ENCODE measurements at places on chromosomes 11 and 22. TPM values are rescaled to one million over a fixed set of nuclear protein-coding genes. Genes with fewer than 3 reads are reported as not detected.

Gene HPX
- total RNA-seq: not detected

Gene GRAMD1B
- 117 TPM for total RNA-seq

Gene ENTHD1
- total RNA-seq: 0.09 TPM

Gene MS4A1
- not detected for total RNA-seq

Gene ZNF215
- 3.4 TPM for total RNA-seq

GRCh38 chr11:19105011-19105410 is 12.0 kb upstream of the ZDHHC13 start:
- no peak for DNase-seq

- DNase-seq: no peak
Observed at GRCh38 chr11:16741473-16741872, 3.0 kb downstream of the C11orf58 start.

GRCh38 chr11:60743058-60743457 is 13.6 kb upstream of the MS4A15 start:
- DNase-seq: no peak

DNA sequence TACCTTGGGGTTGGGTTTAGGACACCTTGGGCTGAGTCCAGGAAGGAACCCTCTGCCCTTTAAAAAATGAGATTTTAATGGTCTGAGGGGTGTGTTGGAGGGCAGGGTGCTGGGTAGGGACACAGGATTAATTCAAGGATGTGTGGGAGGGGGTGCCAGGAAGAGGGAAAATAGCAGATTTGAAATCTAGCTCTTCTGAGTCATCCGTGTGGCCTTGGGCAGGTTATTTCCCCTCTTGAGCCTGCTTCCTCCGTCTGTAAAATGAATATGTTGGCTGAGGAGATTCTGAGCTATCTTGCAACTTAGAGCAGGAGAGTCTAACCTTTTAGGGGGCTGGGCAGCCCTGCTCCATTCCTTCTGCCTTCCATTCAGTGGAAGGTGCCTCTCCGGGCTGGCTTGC is 3.0 kb downstream of the TSPAN18 start:
- no peak for DNase-seq

DNA sequence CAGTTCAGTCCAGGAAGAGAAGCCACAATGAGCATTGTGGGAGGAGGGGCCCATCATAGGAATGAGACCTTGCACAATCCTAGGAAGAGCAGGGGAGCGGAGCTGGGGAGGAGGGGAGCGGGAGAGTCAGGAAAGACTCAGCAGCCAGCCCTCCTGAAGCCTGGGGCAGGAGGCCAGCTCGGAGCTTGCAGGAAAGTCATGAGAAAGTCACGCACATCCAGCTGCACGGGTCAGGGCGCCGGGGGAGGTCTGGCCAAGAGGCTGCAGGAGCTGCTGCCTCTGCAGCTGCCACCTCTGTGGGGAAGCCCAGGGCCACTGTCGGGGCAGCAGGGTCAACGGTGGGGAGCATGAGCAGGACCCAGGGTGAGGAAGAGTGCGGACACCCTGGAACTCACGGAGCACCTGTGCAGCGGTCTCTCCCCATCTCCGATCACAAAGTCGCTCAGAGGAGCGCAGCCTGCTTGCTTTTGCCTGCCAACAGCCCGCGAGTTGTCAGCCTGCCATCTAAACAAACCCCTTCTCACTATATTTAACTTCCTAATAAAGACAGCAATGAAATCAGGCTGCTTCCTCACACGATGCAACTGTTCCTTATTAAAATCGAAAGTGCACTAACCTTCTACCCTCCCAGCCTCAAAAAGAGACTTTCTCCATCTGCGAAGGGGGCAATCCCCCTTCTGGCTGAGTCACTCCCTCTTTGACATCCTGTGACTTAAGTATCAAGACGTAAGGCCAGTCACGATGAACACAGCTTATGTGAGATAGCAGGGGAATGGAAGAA is 52.9 kb upstream of the RTL6 start:
- peak; percentile 62 for DNase-seq

GRCh38 chr22:27670701-27671412 is 130.7 kb downstream of the MN1 start:
- no peak for DNase-seq

DNA sequence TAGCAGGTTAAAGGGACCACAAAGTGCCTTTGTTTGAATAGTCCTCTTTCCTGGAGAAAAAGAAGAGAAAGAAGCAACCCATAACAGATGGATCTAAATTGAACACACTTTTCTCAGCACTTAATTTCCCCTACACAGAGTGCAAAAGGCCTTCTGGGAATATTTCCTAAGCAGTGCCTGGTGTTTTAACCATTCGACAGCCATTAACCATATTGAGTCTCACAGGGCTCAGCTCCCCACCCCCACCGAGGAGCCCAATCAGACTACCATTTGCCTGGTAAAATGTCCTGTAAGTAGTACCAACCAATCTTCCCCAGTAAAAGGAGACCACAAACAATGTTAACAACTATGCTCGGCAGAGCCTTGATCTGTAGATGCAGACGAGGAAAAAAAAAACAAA is 40.7 kb upstream of the SLC6A5 start:
- DNase-seq: no peak

- DNase-seq: no peak
Observed at GRCh38 chr11:112179601-112180000, 4.3 kb downstream of the BCO2 start.

GRCh38 chr11:94602430-94603372 is 35.5 kb downstream of the PIWIL4 start:
- peak; percentile 80 for DNase-seq

DNA sequence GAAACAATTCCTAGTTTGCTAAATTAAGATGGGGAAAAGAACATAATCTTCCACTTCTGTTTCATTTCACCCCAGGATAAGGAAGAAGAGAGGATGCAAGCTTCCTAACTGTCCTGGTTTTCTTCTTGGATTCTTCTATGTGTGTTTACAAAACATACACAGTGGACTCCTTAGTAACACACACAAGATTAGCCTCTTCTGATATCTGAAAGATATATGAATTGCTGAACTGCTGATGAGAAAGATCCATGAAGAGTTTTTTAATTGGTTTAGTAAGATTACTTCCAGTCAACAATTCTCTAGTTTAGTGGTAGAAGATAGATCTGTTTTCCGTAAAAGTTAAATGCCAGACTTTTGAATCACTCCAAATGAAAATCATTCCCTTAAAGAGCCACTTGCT is 86.8 kb downstream of the WT1 start:
- DNase-seq: no peak

DNA sequence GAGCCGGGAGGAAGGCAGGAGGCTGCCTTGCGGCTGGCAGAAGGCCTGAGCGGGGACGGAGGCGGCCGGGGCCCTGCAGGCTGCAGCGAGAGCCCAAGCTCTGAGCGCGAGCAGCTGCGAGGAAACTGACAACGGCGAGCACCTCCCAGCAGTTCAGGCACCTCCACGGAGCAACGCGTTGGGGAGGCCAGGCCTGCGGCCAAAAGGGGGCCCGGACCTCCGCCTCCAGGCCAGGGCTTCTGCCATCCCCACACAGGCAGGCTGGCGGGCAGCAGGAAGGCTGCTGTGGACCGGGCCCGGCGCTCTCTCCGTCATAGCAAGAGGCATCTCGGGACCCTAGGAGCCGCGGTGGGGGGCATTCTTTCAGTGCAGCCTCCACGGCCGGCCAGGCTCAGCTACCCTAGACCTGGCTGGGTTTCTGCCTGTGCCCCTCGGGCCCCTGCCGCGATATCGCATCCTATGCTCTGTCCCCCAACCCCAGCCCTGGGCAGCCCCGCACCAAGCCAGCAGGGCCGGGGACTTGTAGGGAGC is 22.9 kb upstream of the SLC22A12 start:
- DNase-seq: no peak

- DNase-seq: peak; percentile 78
Observed at GRCh38 chr11:69293819-69294505, at the start of gene MYEOV. TSS of gene MYEOV (plus strand) at chr11:69294155. CDS start at chr11:69295355, 1,200 bp downstream.
